ENCODE measurements at places on chromosomes 5 and 9.
A peak's percentile ranks its signal among the peaks of the same experiment; 100 is the strongest.

GRCh38 chr5:108345541-108346171, 36.2 kb downstream of the FBXL17 start:
- DNase-seq, result peak; percentile 59

DNA sequence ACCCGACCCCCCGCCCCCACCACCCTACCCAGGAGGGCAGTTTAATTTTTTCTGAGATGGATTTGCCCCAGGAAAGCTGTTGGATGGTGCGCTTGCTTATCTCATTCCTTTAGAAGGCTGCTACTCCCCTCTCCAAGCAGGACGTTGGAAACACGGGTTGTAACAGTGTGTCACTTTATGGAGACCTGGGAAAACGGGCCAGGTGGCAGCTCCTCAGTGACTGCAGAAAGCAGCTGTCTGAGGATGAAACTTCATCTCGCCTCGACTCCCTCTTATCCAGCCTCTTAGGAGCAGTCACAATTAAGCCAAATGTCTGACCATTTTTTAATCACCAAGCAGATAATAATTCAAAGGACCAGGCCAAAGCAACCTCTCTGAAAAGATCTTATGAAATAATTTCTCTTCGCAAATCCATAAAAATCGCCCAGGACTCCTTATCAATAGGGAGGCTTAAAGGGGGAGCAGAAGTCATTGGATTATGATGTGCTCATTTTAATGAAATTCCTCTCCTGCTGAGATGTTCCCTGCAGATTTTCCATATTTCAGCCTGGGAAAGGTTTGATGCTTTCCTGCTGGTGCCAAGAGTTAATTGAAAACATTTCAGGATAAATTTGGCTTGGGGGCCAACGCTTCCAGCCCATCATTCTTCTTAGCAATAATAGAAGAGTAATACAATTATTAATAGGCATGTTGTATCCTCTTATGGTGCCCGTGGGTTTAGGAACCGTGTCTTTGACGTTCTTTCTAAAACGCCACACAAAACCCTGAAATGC, 26.0 kb downstream of the GAS1 start:
- no peak for DNase-seq

- DNase-seq, result no peak
Measured at GRCh38 chr9:97761056-97761598, 64.0 kb upstream of the XPA start.

DNA sequence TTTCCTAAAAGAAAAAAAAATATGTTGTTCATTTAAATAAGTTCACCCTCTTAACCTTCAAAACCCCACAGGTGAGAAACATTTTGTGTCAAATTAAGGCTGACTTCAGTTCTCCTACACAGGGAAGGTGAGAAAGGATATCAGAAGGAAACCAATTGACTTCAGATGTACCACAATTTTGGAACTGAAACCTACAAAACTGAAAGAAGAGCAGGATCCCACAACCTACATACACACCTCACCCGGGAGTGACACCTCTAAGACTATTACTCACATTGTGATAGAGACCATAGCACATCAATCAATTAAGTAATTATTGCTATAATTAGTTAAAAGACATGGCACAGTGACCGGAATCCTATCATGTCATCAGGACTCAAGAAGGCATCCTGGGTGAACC, 47.0 kb downstream of the RASEF start:
- DNase-seq, result no peak

DNA sequence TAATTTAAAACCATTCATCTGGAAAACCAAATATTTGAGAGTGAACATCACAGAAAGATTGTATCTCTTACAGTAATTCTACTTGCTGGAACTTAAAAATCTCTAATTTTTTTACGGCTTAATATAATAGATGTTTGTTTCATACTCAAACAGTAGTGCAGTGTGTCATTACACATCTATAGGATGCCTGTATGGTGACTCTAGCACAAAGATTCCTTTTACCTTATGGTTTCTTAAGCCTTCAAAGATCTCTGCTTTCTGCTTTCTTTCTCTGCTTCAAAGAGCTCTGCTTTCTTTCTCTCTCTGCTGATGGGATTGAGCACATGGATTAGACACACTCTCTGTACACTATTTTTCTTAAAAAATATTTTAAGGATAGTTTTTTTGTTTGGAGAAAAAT, 374.0 kb upstream of the CDH9 start:
- no peak for DNase-seq

- DNase-seq, result no peak
Measured at GRCh38 chr9:134402182-134402581, 75.9 kb downstream of the RXRA start.

- DNase-seq, result no peak
Measured at GRCh38 chr5:133891390-133891789, 77.0 kb downstream of the C5orf15 start.

DNA sequence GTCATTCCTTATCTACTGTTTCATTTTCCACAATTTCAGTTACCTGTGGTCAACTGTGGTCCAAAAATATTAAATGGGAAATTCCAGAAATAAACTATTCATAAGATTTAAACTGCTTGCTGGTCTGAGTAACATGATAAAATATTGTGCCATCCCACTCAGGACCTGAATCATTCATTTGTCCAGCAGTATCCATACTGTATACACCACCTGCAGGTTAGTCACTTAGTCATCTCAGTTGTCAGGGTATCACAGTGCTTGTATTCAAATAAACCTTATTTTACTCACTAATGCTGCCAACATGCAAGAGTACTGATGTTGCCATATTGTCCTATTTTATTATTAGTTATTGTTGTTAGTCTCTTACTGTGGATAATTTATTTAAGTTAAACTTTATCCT, 139.7 kb downstream of the FBXO4 start:
- DNase-seq, result no peak

- DNase-seq, result no peak
Measured at GRCh38 chr5:147675168-147675567, 107.4 kb downstream of the JAKMIP2 start.

DNA sequence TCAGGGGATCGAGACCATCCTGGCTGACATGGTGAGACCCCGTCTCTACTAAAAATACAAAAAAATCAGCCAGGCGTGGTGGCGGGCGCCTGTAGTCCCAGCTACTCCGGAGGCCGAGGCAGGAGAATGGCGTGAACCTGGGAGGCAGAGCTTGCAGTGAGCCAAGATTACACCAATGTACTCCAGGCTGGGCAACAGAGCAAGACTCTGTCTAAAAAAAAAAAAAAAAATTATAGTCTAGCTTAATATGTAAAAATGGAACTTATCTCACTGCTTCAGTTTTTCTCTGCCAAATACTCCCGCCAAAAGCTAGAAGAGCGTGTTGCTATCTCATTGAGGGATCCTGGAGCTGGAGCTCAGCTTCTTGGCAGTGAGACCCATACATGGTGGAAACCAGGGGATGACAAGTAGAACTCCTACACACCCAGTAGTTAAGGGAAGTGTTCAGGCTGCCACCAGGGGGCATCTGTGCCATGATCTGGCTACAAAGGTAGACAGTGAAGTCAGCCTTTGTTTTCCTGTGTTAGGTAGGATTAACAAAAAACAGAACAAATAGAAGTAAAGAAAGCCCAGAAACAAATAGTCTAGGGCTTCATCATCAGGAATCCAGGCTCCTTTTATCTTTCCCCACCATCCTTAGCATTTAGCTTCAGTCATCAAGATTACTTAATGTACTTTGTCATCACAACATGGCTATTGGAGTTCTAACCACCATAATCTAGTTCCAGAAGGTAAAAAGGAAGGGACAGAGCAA, 33.6 kb upstream of the GLIPR2 start:
- peak; percentile 74 for DNase-seq

DNA sequence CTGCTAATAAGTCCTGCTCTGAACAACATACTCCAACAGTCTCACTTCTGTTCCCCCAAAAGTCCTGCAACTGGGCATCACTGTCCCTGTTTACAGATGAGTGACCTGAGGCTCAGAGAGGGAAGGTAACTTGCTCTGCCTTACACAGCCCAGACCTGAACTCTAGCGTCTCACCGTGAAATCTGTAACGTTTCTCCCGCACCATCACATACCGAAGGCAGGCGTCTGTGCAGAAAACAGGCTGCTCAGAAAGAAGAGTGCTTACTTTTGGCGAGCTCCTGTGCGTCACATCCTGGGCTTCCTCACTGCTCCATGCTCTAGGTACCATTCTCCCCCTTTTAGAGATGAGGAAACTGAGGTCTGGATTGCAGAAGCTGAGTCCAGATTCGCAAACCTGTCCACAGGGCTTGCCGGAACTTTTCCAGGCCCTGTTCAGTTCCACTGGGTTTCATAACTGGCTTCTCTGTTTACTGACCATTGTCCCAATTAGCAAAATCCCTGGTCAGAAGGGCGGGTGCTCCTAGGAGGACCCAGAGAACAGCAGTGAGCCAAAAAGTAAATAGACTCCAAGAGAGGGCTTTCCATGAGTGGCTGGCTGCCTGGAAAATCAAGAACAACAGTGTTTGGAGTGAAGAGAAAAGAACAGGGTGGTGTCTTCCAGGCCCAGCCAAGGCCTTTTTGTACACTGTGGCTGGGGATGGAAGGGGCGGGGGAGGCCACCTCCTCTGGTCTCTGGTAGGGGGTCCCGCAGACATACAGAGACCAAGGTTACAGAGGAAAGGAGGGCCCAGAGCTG, 27.1 kb downstream of the GSN start:
- DNase-seq, result no peak

GRCh38 chr9:18666986-18667772, 193.2 kb downstream of the ADAMTSL1 start:
- no peak for DNase-seq

GRCh38 chr9:70409800-70410199, 4.7 kb downstream of the KLF9 start:
- DNase-seq, result no peak

DNA sequence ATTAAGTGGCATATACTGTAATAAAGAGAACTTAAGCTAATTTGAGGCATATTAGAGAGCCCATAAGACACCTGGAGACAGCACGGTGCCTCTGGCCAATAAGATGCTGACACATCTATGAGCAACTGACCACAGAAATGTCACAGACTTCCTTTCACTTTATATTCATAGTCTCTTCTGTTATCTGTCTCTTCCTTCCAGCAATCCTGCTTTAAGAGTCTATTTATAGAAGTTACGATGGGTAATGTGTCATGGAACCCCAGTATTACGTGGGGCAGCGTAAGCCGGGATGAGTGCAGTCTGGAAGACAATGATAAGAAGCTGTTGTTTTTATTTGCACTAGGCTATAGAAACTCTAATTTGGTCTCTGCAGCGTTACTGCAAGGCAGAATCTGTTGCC, 136.8 kb downstream of the CFAP90 start:
- DNase-seq, result no peak

DNA sequence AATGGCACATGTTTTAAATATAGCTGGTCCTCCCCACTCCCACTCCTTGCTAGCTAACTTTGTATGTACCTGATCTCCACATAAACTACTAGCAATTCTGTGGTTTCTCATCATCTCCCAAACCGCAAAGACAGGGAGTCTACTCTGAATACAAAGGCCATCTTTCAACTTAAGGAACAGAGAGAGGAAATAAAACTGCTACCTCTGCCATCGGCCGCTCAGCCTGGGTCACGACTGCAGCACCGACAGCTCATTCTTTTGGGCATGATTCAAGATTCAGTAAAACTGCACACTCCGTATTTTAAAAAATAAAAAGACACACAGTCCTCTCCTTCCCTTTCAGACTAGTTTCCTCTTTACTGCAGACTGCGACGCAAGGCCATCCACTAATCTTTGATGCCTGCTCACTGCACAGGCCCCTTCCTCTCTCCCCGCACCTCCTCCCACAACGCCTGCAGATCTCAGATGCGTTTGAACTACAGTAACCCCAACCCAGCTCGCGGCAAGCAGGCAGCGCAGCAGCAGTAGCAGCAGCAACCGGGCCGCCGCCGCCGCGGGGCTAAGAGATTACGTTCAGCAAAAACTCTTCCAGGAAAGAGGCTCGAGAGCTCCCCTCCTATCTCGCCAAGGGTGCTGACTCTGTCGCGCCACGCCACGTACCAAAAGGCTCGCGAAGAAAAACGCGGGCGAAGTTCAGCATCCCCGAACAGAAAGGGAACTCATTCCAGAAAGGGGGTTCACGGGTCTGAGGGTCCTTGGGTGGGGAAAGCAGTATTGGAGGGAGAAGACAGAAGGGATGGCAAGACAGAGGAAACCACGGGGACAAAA, 1.5 kb downstream of the RNF145 start:
- DNase-seq, result peak; percentile 48

DNA sequence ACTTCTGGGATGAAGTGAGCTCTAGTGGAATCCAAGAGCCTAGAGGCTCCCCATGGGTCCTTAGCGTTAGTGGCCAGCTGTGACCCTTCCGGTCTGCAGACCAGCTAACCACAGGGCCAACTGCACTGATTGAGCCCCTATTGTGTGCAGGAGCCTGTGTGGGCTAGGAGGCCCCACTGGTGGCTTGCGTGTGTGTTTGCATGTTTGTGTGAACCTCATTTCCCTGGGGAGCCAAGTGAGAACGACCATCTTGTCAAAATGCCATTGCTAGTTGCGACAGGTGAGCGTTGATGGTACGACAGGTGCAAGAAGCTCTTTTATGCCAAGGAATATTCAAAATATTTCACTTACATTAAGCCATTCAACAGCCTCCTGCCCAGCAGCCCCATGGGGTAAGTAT, 44.1 kb upstream of the ANKRD33B start:
- no peak for DNase-seq

DNA sequence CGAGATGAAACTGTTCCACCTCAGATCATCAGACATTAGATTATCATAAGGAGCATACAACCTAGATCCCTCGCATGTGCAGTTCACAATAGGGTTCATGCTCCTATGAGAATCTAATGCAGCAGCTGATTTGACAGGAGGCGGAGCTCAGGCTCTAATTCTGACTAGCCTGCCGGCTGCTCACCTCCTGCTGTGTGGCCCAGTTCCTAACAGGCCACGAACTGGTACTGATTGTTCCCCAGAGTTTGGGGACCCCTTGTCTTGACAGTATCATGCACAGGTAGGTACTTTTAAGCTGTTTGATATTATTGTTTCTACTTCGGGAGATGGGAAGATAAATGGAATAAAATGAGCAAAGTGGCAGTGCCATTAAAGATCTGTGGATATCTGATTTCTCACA, 66.9 kb downstream of the ZCCHC7 start:
- DNase-seq, result no peak

DNA sequence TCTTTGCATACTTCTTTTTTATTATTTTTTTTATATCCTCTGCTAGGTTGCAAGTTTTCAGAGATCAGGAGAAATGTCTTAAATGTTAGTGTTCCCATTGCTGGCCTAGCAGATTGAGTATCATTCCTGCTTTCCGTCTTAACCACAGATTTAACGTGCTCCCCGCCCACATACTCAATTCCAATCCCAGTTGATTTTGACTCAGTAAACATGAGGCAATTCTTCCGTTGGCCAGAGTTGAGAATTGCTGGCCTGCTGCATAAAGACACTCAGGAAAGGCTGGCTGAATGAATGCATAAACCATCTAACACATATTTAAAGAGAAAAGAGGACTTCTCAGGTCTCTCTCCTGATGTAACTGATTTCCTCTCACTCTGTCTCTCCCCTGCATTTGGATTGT, 46.8 kb upstream of the PLPP6 start:
- DNase-seq, result no peak

DNA sequence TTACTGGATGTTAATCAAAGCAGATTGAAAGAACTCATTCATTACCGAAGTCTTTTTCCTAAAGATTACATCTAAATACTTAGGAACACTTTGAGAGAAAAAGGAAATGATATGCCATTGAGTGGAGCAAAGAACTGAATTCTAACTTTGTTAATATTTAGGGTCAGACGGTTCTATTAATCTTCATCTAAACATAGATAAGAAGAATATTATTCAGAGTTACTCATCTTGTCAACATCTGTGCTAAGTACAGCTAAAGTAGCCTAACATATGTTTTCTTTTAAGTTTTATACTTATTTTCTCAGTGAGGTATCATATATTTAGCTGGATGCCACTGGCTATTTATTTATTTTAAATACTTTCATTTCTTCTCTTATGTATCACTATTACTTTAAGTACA, 1763.7 kb downstream of the EFNA5 start:
- DNase-seq, result no peak

Data from NCI-H1105 treated with DMSO at 0.1 percent for 48 hours (cell line).